ENCODE measurements at places on chromosomes 5 and 9.

GRCh38 chr9:69605406-69605805 lies 66.8 kb downstream of the APBA1 start:
- DNase-seq, result no peak

DNA sequence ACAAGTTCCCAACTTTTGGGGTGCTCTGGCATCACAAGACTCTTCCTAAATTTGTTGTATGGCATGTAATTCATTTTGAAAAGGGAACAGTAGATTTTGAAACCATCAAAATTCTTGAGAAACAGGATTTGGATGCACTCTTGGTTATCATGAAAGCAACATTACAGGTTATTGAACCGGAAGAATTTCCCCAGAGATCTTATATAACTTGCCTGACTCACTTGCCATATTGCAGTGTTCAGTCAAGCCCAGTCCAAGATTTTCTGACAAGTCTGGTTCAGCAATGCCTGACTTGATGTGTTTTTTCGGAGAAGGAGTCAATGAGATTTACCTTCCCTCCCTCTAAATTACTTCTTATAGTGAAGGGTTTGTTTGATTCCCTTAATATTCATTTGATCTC lies 32.0 kb downstream of the SMIM15 start:
- DNase-seq, result no peak

- DNase-seq, result no peak
Measured at GRCh38 chr5:72101828-72102227, 5.4 kb upstream of the MAP1B start.

DNA sequence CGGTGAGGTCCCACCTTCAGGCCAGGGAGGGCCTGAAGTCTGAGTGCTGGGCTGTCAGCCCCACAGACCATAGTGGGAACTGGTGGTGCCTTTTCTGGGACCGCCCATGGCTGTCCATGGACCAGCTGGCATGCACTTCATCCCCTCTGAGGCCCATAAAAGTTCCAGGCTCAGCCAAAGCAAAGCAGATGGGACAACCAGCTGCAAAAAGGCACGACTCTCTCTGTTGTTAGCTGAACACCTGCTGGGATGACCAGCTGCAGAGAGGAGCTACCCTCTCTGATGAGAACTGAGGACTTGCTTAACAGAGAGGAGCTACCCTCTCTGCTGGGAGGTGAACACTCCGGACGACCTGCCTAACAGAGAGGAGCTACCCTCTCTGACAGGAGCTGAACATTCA lies 844.3 kb upstream of the DMAC1 start:
- DNase-seq, result no peak

DNA sequence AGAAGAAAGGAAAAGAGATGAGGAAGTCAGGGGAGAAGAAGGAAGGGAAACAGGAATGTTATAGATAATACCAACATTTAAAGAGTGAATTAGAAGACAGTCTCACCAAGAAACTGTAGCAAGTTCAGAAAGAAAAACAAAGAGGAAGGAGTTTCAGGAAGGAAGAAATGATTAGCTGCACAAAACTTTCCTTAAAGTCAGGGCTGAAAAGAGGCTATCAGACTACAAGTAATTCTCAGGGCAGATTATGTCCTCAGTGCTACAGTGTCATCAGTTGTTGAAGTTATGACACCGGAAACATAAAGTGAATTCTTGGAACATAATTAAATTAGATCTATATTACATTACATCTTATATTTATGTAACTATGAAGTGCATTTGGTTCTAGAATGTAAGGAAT lies 226.9 kb downstream of the ARRDC3 start:
- no peak for DNase-seq

DNA sequence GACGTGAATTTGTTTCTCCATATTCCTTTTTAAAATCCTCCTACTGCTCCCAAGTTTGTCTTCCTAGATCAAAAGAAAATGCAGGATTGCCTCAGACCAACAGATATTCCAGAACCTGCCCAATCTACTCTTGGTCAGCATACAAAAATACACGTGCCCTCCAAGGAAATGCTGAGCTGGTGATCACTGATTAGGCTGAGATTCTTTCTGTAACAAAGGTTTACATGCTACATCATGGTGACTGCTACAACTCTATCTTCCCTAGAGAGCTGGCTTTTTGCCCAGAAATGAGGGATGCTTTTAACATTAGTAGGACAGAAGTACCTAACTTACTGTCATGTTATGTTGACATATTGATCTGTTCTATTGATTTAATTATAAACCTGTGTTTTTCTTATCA lies 35.5 kb downstream of the OR2Y1 start:
- no peak for DNase-seq

- DNase-seq, result no peak
Measured at GRCh38 chr9:117233016-117233415, 181.8 kb downstream of the ASTN2 start.

GRCh38 chr9:113675475-113675941 lies 200.6 kb upstream of the ZNF618 start:
- DNase-seq, result no peak

DNA sequence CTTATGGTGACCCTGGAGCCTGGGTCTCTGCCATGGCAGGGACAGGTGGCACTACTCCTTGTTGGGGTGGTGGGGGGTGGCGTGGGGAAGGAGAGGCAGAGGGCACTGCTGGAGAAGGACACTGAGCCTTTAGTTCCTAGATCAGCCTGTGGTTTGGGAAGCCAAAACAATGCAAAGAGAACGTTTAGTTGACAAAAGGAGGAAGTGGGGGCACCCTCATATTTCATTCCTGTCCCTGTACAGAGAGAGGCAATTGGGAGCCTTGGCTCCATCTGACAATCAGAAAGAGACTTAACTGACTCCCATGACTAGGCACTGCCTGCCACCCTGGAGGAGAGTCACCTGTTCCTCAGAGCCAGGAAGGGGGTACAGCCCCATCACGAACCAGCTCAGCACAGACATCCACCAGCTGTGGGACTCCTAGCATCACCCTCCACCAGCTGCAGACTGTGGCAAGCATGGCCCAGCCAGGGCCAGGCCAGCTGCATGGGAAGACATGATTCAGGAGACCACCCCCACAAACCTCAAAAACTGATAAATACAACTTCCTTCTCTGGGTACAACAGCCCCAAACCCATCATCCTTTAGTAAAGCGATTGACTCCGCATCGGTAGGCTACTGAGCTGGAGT lies 257.5 kb downstream of the HSPA4 start:
- no peak for DNase-seq

DNA sequence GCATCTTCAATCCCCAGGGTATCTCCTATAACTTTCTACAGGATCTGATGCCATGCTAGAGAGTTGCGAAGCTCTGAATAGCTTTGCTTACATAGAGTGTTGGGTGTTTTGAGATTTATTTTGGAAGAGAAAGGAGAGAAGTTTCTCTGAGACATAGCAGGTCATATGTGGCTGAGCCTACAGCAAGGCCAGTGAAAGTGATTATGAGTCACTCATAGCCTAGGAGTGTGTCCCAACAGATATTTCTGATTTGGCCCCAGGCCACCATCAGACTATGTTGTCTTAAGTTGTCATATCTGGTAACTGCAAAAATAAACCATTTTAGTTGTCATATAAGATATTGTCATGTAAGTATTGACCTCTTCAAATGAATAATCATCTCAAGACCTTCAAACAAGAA lies 132.0 kb upstream of the RAI14 start:
- no peak for DNase-seq

DNA sequence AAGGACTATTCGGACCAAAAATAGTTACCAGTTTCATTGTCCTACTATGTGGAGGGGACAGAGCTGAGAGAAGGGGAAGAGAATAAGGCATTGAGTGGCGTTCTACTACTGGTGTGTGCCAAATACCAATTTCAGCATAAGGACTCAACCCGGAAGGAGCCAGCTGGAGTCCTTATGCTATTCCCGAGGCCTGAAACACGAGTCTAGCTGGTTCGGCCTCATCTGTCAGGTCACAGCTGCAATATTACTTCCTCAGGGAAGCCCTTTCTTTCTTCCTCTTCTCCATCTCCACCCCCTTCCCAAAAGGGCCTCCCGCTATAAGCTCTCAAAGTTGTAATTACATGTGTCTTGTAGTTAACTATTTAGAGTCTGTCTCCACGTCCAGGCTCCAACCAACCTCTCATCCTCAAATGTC lies 20.5 kb upstream of the FER start:
- DNase-seq, result no peak

GRCh38 chr5:110096419-110096818 lies 406.7 kb downstream of the MAN2A1 start:
- DNase-seq, result no peak

- DNase-seq, result no peak
Measured at GRCh38 chr5:149635394-149635793, 54.1 kb downstream of the ARHGEF37 start.

DNA sequence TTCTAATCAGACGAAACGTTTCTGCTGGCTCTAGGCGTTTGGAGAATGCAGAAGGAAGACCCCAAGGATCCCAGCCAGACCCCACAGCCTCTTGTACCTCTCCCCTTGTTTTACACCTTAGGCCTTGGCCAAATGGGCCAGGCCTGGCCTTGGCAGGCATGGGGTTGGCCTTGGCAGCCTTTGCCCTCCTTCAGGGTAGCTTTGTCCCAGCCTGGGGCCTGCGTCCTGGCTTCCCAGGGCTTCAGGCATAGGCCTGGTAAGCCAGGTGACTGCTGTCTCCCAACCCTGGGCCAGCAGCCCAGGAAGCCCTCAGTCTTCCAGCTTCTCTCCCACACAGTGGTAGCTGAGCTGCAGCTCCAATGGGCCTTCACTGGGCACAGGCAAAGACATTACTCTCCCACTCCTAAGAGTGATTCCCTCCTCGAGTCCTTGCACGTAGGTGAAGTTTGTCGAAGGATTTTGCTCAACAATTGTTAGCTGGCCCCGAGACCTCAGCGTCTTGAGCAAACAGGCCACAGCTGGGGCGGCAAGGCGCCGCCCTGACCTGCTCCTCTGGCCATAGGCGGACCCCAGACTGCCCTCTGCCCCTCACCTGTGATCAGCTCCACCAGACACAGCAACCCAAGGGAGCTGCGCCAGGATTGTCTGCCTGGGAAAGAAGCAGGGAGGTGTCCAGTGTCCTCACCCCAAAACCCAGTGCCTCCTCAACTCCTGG lies 1.1 kb upstream of the PITX1 start:
- no peak for DNase-seq

- no peak for DNase-seq
Measured at GRCh38 chr5:65749956-65750355, 28.0 kb downstream of the NLN start.

- no peak for DNase-seq
Measured at GRCh38 chr9:127526655-127527559, 75.6 kb downstream of the LRSAM1 start.
